ENCODE measurements at places on chromosomes 7 and 10. TPM values are rescaled to one million over a fixed set of nuclear protein-coding genes. Genes with fewer than 3 reads are reported as not detected.

The NPY4R2 gene
- not detected for polyA plus RNA-seq

GRCh38 chr7:3272691-3273141 lies 28.3 kb upstream of the SDK1 start:
- DNase-seq = no peak

GRCh38 chr7:105178928-105179541 lies 165.0 kb downstream of the KMT2E start:
- no peak for DNase-seq

- peak; percentile 89 for DNase-seq
Observed at GRCh38 chr7:27129729-27130539, 623 bp downstream of the HOXA4 start.

DNA sequence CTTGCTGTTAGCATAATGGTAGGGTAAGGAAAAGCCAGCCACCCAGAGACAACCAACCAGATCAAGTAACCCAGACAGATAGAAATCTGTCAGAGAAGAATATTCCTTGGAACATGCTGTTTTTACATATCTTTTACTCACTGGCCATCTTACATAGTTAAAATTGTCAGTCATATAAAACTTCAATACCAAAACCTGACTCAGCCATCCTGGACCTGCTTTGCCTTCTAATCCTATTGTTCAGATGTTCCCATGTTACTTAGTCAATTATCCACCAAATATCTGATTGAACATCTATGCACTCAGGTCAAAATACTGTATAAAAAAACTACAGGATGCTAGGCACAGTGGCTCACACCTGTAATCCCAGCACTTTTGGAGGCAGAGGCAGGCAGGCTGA lies 466.5 kb upstream of the NRP1 start:
- DNase-seq = no peak

GRCh38 chr7:39672176-39672575 lies 48.8 kb downstream of the RALA start:
- DNase-seq = no peak

The PON1 gene
- polyA plus RNA-seq = 0.41 TPM

The GIMAP2 gene
- 7.2 TPM for polyA plus RNA-seq

DNA sequence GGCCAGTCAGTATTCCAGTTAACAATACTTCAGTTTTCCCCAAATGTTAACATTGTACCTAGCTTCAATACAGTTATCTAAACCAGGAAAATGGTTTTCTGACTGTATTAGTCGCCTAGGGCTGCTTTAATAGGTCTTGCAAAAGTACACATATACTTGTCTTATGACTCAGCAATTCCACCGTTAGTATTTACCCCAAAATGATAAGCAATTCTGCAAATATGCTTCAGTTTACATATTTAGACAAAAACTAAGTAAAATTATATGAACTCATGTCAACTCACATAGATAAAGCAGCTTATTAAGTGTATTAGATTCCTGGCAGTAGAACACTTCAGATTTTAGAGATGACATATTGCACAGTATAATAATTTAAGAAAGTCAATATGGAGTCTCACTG lies 363.3 kb downstream of the ARL4A start:
- no peak for DNase-seq

DNA sequence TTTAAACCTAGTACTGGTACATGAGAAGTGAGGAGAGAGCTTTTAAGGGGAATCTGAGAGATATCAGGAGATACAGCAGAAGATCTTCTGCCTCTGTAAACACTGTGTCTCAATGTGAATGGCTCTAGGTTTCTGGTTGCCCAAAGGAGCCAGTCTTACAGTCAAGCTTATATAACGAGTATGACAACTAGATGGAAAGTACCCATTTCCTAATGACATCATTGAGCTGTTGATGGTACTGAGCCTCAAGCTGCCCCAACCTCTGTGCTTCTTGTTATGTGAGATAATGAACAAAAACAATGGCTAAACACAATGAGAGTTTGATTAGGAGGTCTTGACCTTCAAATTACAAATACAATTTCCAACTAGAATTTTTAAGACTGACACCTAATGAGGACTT lies 451.5 kb downstream of the SORCS1 start:
- DNase-seq = no peak

Data from renal pelvis (tissue), 12 donors.